GM04504 (cell line): ENCODE measurements at places on chromosomes 2 and 18.

GRCh38 chr2:150674283-150674682 lies 186.8 kb upstream of the RND3 start:
- DNase-seq, result no peak

DNA sequence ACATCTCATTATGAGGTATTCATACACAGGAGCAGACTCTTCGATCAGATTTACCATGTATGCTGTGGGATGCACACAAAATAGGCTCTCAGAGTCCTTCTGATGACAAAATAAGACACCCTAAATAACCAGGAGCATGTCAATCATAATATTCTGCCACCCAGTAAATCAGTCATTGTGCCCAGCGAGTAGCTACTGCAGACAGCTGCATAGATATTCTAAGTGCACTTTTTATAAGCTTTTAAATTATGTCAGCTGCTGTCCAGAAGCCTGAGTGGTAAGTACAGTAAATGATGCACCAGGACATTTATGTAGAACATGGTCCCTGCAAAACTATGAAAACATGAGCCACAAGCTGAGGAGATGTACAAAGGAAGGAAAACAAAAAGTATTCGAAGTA lies 102.9 kb downstream of the CCDC141 start:
- DNase-seq, result no peak

DNA sequence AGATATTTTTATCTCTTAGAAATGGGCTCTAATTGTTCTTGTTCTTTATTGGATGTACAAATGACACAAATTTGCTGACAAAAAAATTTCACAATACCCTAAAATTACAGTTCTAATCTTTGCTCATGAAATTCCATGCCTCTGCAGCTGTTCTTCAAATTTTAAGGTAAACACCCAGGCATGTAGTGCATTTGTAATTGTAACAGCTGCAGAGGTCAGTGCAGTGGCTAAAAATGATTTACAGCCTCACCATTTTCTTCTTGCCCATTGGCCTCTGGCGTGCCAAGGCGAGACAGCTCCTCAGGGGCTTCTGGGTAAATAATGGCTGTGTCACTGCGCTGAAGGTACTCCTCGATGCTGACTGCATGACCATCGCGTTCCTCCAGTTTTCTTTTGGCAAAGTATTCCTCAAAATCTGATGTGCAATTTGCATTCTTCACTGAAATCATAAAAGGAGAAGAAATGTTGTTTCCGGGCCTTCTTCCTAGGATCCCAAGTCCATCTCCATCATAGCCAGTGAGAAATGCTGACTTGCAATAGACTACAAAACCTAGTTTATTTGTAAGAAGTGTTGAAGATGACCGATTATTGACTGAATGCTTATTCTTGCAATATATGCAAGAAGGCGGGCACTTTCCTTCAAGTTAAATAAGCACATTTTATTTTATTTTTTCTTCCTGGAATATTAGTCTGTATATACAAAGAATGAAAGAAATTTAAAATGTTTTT lies 115.2 kb downstream of the ZEB2 start:
- DNase-seq, result no peak

DNA sequence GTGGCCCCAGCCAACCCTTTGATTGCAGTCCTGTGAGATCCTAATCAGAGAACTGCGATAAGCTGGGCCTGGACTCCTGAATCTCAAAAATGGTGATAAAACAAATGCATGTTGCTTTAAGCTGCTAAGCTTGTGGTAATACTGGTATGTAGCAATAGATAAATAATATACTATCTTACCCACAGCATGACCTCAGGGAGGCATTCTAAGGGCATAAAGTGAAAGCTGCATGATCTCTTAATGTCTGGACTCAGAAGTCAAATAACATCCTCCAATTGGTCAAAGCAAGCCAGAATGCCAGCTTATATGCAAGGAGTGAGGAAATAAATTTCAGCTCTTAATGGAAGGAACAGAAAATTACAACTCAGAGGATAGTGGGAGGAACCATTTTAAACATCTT lies 246.1 kb downstream of the FSIP2 start:
- no peak for DNase-seq

- DNase-seq, result no peak
These were observed 60.6 kb upstream of the SMAD7 start for GRCh38 chr18:49011291-49011746.

GRCh38 chr2:14340703-14341102 lies 291.8 kb upstream of the LRATD1 start:
- DNase-seq, result no peak

- DNase-seq, result peak; percentile 23
These were observed 1323.5 kb upstream of the TMEFF2 start for GRCh38 chr2:193518041-193518817.

GRCh38 chr2:200662727-200663126 lies 76.9 kb downstream of the AOX1 start:
- DNase-seq, result peak; percentile 41

DNA sequence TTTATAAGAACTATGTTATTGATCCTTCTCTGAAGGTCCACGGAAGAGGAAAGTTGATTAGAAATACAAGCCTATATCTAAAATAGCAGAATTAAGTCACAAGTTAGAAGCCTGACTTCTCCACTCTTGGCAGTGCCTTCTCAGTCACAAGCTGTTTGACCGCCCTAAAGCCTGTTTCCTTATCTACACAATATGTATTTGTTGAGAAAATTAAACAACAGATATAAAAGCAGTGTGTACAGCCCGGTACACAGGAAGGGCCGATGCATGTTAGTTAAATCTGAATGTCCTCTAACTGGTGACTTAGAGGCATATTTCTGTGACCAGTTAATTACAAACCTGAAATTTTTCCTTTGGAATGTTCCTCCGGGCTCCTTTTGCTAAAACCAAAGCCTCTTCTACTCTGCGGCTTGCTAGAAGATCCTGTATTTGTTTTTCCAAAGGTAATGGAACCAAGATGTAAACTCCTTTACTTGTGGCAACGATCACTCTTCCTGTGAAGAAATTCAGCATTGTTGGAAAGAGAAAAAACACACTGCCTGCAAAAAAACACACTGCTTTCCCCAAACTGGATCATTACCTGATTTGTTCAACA lies 33.4 kb downstream of the TGFBRAP1 start:
- DNase-seq, result no peak

DNA sequence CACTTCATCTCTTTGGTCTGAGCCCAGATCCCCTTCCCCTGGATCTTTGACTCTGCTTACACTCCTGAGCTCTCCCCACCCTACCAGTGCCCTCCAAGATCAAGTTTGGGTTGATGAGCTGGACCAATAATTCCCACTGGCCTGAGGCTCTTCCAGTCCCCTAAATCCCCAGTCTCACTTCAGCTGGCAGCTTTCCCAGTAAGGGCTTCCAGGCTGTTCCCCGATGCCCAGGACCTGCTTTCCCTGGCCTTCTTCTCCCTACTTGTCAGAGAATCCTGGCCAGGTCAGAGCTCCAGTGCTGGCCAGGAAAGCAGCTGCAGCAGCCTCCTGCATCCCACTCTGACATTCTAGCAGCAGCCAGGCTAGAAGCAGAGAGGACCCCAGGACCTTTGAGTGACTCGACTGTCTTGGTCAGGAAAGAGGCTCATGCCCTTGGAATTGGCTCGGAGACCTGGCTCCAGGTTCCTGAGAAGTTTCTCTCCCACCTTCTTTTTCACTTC lies 3.5 kb downstream of the WNT6 start:
- no peak for DNase-seq

DNA sequence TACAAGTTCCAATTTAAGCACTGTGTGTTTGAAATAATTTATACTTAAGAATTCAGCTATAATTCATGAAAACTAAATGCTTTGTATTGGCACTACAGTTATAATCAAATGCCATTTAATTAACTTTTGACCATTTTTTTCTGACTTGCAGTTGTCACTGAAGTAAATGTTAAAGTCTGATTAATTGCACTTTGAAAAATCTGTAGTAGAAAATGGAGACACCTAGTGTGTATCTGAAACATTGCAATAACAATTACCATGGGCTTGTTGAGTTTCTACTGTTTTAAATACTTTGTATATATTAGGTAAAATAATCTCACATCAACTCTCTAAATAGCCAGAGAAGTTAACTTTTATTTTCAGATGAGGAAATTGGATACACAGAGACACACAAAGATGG lies 458.6 kb upstream of the FSIP2 start:
- DNase-seq, result no peak

DNA sequence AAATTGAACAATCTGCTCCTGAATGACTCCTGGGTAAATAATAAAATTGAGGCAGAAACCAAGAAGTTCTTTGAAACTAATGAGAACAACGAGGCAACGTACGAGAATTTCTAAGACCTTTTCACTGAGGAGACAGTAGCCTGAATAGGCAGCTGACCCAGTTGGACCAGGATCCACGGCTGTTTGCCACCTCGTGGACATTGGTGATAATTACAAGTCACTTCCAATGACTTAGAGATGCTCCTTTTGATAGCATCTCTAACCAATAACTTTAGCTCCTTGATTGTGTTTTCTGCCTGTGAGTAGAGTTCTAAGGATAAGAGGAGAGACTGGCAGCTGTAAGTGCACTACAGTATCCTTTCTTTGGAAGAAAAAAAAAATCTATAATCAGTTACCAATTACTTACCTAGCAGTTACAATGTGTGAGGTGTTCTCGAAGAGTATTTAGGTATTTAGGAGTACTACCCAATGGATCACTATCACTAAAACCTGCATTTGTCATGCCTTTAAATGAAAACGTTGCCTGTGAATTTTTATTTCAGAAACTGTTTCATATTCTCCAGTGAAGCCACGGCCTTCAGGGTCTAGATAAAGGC lies 31.3 kb upstream of the CNTNAP5 start:
- peak; percentile 0 for DNase-seq

GRCh38 chr2:105078906-105079495 lies 41.1 kb downstream of the MRPS9 start:
- no peak for DNase-seq

DNA sequence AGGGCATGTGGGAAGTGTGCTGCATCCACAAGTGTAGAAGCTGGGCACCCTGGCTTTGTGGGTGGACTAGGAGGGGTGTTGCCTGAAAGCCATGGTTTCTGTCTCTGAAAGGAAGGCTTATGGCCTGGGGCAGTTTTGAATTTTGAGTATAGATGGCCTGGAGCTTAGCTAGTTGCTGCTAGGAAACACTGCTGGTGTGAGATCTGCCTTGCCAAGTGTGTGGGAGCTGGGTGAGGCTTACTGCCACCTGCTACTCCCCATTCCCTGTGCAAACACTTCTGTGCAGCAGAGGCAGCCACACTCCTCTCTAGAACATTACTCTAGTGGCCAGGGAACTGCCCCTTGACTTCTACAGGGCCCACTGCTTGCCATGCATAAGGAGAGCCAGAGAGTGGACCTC lies 831.7 kb upstream of the LRRTM1 start:
- no peak for DNase-seq

DNA sequence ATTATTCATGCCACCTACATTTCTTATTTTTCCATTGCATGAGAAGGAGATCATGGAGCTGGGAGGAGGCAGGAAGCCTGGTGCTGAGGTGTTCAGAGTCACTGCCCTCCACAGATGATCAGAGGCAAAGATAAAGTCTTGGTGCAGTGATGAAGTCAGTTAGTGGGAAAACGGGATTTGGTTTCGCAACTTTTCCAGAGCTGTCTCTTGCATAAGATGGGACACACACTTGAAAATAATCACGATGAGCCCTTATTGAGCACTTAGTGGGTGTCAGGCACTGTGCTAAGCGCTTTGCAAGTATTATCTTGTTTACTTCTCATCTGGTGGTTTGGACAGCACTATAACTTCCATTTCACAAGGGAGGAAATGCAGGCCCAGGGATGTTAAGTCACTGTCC lies 222.1 kb upstream of the SMAD2 start:
- peak; percentile 8 for DNase-seq

DNA sequence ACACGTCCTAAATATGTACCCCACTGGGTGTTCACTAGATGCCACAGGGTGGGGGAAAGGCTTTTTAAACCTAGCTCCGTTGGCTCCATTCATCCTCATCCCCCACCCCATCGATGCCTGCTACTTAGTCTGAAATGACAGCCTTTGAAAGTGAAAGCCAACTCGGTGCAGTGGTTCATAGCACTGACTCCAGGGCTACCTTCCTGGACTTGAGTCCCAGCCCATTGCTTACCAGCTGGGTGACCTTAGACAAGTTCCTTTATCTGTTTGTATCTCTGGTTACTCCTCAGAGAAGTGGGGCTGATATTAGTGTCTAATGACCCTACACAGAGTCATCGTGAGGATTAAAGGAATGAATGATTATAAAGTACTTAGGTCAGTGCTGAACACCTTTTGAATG lies 24.4 kb downstream of the EHD3 start:
- no peak for DNase-seq

DNA sequence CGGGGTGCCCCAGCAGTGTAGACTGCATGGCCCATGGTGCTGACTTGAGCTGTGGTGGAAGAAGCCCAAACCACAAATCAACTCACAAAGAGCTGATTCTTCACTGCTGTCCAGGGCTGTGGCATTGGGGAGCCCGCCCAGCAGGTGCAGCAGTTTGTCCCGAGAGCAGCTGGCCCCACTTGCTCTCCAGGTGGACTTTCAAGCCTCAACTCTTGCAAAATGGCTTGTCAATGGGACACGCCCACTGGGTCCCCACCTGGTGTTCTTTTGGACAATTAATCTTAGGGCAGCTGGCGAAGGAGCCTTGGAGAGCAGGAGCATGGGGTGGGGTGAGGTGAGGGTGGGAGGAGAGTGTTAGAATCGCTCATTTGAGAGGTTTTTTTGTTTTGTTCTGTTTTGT lies 117.9 kb downstream of the MYCN start:
- DNase-seq, result no peak

GRCh38 chr18:66749030-66749429 lies 145.1 kb upstream of the CDH19 start:
- no peak for DNase-seq

GRCh38 chr2:230512955-230513748 lies 97.2 kb downstream of the SP100 start:
- DNase-seq, result no peak

DNA sequence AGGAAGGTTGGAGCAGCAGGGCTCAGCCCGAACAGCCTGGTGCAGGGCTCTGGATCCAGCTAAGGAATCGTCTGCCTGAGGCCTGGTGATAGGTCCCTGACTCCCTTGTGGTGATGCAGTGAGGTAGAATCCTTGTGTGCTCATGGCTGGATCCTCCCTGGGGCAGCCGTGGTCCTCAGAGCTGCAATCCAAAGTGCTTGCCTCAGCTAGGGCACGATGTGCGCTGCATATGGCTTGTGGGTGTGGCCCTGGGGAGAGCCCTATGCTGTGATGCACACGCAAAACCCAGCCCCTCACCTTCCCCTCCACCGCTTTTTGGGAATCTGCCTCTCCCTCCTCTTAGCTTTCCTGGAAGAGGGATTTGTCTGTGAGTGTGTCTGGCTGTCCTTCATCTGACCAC lies 142.2 kb downstream of the DYSF start:
- no peak for DNase-seq

GRCh38 chr2:106191511-106192016 lies 2.5 kb downstream of the UXS1 start:
- no peak for DNase-seq

GRCh38 chr2:11104794-11105660 lies 50.2 kb upstream of the SLC66A3 start:
- DNase-seq, result no peak
